ENCODE measurements at places on chromosomes 3 and 15. TPM values are rescaled to one million over a fixed set of nuclear protein-coding genes. Genes with fewer than 3 reads are reported as not detected.
A peak's percentile ranks its signal among the peaks of the same experiment; 100 is the strongest.

TAGLN3 gene
- not detected for total RNA-seq

SNX33 gene
- total RNA-seq: 33.7 TPM

RAF1 gene
- total RNA-seq: 159 TPM

GRCh38 chr3:69848113-69848512 is 108.8 kb downstream of the MITF start:
- no peaks in the 10 kb centered on the region for H3K4me1 ChIP-seq
- DNase-seq: no peak
- no peak overlapping the region for H3K4me3 ChIP-seq
- H3K27me3 ChIP-seq: no peaks in the 10 kb centered on the region
- no peak overlapping the region for H3K27ac ChIP-seq
- no peaks in the 10 kb centered on the region for H3K36me3 ChIP-seq

DNA sequence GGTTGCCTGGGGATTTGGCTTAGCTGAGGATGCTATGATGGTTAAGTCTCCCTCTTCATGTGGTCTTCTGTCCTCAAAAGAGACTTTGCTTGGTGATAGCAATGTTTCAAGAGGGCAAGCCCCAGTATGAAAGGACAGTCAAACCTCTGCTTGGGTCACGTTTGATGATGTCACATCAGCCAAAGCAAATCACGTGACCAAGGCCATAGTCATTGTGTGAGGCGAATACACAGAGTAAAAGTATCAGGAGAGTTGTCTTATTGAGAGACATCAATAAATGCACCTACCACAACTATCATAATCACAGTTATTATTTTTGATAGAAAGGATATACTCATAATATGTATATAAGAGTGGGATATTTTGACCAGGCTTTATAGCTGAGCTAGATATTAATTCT is 243.0 kb downstream of the EPHA6 start:
- no peaks in the 10 kb centered on the region for H3K27me3 ChIP-seq
- H3K36me3 ChIP-seq: no peaks in the 10 kb centered on the region
- no peak overlapping the region for H3K27ac ChIP-seq
- DNase-seq: no peak
- H3K4me1 ChIP-seq: no peaks in the 10 kb centered on the region

DNA sequence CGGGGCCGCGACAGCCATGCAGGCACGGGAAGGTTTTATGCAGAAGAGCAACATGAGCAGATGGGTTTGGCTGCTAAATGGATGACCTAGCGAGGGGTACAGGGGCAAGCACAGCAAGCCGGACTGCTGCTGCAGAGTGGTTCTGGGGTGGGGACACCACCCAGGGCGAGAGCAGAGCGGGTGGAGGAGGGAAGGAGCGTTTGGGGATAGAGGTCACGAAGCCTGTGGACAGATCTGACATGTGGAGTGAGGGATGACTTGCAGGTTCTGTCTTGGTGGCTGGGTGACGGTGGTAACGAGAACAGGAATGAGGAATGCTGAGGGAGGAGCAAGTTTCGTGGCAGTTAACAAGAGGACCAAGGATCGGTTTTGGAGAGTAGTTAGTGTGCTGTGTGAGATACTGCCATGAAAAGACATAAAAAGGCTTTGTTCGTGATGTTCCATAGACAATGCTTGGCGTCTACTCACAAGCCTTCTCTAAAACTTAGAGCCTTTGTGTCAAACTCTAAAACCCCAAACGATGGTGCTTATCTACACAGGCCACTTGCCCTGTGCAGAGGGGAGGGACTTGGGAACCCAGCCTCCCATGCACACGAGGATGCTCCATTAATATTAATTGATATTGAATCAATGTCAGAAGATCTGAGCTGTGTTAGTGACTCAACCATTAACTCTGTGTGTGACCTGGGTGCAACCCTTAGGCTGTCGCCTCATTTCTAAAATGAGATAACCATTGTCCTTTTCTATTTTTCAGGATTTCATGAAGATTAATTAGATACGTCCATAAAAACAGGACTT is 132.7 kb upstream of the SLC2A2 start:
- H3K27ac ChIP-seq: no peak overlapping the region
- no peaks in the 10 kb centered on the region for H3K27me3 ChIP-seq
- H3K4me3 ChIP-seq: no peak overlapping the region
- DNase-seq: no peak
- H3K4me1 ChIP-seq: no peaks in the 10 kb centered on the region

DNA sequence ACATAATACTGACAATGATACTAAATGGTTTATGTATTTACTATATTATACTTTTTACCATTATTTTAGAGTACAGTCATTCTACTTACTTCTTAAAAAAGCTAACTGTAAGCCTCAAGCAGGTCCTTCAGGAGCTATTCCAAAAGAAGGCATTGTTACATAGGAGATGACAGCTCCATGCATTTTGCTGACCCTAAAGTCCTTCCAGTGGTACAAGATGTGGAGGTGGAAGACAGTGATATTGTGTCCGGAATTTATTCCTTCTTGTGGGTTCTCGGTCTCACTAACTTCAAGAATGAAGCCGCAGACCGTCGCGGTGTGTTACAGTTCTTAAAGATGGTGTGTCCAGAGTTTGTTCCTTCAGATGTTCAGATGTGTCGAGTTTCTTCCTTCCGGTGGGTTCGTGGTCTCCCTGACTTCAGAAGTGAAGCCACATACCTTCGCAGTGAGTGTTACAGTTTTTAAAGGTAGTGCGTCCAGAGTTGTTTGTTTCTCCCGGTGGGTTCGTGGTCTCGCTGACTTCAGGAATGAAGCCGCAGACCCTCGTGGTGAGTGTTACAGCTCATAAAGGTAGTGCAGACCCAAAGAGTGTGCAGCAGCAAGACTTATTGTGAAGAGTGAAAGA is 20.9 kb downstream of the AVEN start:
- H3K36me3 ChIP-seq: no peaks in the 10 kb centered on the region
- no peak overlapping the region for H3K4me3 ChIP-seq
- H3K4me1 ChIP-seq: no peaks in the 10 kb centered on the region
- H3K27me3 ChIP-seq: no peaks in the 10 kb centered on the region

- no peak for DNase-seq
- no peaks in the 10 kb centered on the region for H3K27me3 ChIP-seq
- H3K36me3 ChIP-seq: no peaks in the 10 kb centered on the region
- H3K4me1 ChIP-seq: peaks cover 3% of the 10 kb centered on the region
These were observed 82.2 kb downstream of the KLF15 start for GRCh38 chr3:126274735-126275619.

DNA sequence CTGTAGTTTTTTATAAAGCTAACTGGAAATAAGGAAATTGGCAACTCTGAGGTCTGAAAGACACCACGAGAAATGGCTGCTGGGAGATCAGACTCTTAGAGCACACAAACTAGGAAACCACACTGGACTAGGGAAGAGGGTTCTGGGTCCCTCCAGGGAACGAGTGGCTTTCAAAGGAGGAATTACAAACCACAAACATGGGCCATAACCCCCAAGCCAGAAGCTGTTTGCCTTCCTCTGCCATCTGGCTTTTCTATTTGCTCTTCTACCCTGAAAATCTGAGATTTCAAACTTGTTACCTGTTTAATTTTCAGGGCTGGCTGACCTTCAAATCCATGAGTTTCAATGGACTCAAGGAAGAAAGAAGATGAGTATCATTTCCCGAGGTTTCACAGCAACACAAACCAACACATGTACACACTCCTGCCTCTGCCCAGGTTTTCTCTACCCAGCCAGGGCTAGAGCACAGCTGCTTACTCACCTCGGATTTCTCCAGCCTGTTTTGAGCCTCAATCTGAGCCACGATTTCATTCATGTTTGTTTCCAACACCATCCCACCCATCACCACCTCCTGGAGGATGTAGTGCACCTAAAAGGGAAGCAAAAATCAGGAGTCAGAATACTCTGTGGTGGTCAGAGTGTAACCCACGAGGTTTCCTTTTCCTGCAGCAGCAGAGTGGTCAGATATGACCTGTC is 22.6 kb upstream of the ANPEP start:
- no peaks in the 10 kb centered on the region for H3K4me1 ChIP-seq
- H3K27ac ChIP-seq: peak overlapping the region; percentile 69
- no peak for DNase-seq

GRCh38 chr3:100740207-100740606 is 30.9 kb downstream of the TFG start:
- no peaks in the 10 kb centered on the region for H3K27me3 ChIP-seq
- H3K4me3 ChIP-seq: no peak overlapping the region
- DNase-seq: no peak
- H3K36me3 ChIP-seq: peaks cover 43% of the 10 kb centered on the region

DNA sequence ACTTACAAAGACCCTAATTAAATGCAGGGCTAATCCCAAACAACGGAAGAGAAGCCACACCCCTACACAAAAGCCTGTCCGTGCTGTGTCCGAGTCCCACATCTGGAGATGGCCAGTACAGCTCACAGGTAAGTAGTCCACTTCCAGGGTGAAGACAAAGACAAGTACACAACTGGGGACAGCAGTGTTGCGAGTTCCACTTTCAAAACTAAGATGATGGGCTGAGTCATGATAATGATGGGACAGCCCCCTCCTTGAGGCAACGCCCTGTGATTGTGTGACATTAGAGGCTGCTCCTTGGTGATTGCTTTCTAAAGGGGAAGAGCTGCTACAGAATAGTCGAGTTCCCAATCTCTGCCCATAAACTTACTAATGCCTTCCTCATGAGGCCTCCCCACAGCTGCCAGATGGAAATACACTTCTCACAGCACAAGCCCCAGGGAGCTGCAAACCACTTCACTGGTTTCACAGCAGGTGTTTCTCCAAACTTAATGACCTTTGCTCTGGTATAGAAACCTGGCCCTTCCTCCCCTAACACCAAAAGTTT is 27.6 kb downstream of the RFT1 start:
- peak; percentile 38 for DNase-seq

- no peaks in the 10 kb centered on the region for H3K27me3 ChIP-seq
- no peaks in the 10 kb centered on the region for H3K36me3 ChIP-seq
- no peak overlapping the region for H3K27ac ChIP-seq
- peaks cover 3% of the 10 kb centered on the region for H3K4me1 ChIP-seq
These were observed 193.3 kb downstream of the FNDC3B start for GRCh38 chr3:172232579-172233212.

DNA sequence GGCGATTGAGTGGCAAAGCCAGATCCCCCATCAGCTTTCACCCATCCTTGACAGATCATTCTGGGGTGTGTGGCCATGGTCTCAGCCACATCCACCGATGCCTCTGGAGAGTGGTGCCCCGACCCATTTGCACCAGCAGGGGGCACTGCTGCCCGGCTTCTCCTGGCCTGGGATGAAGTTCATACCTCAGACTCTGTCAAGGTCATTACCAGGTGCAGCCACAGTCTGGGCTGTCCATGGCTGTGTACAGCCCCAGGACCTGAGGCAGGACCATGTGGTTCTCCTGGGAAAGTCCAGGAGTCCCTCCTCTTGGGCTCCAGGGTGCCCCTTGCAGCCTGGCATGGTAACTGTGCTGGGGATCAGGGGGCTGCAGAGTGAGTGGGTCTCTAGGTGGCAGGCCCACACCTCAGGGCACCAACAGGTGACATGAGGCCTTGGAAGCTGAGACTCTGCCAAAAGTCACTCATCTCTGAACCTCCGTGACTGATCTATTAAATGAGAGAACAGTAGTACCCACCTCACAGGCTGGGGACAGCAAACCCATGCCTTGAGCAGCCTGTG is 67.2 kb downstream of the CACNA2D2 start:
- H3K27ac ChIP-seq: no peak overlapping the region
- no peaks in the 10 kb centered on the region for H3K4me1 ChIP-seq
- peak; percentile 72 for DNase-seq

DNA sequence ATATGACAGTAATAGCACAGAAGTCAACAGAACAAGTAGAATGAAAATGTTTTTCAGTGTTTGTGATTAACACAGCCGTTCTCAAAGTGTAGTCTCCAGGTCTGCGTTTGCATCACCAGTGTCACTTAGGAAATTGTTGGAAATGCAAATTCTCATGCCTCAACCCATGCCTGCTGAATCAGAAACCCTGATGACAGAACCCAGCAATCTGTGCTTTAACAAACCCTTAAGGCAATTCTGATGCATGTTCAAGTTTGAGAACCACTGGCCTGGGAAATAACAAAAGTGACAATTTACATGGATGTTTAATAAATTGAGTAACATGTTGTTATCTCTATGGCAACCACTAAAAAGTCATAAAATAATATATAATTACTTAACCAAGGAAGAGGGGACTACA is 103.1 kb upstream of the ATP11B start:
- no peaks in the 10 kb centered on the region for H3K36me3 ChIP-seq
- no peak overlapping the region for H3K27ac ChIP-seq
- no peak for DNase-seq
- no peak overlapping the region for H3K4me3 ChIP-seq

GRCh38 chr3:149790268-149790667 is 2.1 kb downstream of the ANKUB1 start:
- peaks cover 5% of the 10 kb centered on the region for H3K27me3 ChIP-seq
- no peak overlapping the region for H3K4me3 ChIP-seq
- DNase-seq: no peak
- no peaks in the 10 kb centered on the region for H3K4me1 ChIP-seq

DNA sequence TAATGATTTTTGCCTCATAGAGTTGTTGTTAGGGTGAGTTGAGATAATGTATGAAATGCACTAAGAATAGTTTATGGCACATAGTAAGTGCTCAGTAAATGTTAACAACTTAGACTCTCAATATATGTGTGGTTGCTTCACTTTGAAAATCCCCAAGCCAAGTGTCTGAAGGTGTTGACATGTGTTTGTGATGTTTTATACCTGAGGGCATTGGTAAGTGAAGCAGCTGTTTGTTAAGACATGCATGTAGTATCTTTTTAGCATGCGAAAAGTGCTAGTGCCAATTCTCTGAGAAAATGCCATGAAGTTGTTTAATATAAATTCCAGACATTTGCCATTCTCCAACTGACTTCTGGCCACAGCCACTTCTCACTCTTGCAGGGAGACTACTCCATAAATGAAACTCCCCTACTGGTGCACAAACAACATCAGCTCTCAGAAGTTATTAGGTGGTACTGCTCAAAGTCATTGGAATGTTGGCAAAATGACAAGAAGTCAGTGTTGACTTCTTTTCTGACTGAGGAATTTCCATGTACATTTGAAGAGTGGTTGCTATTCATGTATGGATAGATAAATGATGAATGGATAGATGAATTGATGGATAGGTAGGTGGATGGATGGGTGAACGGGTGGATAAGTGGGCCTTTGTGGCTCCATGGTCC is 103.6 kb upstream of the NUDT16 start:
- H3K36me3 ChIP-seq: no peaks in the 10 kb centered on the region
- no peaks in the 10 kb centered on the region for H3K27me3 ChIP-seq
- no peak for DNase-seq
- H3K4me3 ChIP-seq: no peak overlapping the region
- no peak overlapping the region for H3K27ac ChIP-seq

All from transverse colon (tissue), 4 donors.